ENCODE measurements at places on chromosomes 2 and 18.

- H3K27me3 ChIP-seq: no peaks in the 10 kb centered on the region
- peak overlapping the region; percentile 85 for H3K4me3 ChIP-seq
- H3K36me3 ChIP-seq: no peaks in the 10 kb centered on the region
- peak overlapping the region; percentile 91 for H3K27ac ChIP-seq
Measured at GRCh38 chr2:10303181-10303693, 533 bp downstream of the HPCAL1 start.

- no peaks in the 10 kb centered on the region for H3K27me3 ChIP-seq
- no peak overlapping the region for H3K4me3 ChIP-seq
- H3K27ac ChIP-seq: no peak overlapping the region
- no peaks in the 10 kb centered on the region for H3K4me1 ChIP-seq
Measured at GRCh38 chr2:34143149-34143548, 544.0 kb upstream of the FAM98A start.

DNA sequence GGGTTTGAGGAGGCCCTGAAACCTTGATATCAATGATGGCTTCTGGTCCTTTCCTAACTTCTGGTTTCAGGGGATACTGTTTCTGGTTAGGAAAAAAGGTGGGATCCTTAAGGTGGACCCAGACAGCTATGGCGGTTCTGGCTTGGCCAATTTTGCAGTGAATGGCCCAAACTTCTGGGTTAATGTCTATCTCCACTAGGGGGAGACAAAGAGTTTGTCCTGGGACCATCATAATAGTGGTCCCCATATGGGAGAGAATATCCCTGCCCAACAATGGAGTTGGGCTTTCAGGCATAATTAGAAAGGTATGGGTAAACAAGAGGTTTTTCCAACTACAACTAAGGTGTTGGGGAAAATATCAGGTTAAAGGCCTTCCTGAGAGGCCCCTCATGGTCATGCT, 273.5 kb downstream of the CALCRL start:
- peaks cover 10% of the 10 kb centered on the region for H3K4me1 ChIP-seq
- no peaks in the 10 kb centered on the region for H3K27me3 ChIP-seq
- no peak overlapping the region for H3K4me3 ChIP-seq
- H3K36me3 ChIP-seq: no peaks in the 10 kb centered on the region

GRCh38 chr2:175887776-175888175, 114.3 kb downstream of the LNPK start:
- H3K4me3 ChIP-seq: no peak overlapping the region
- no peaks in the 10 kb centered on the region for H3K27me3 ChIP-seq
- H3K27ac ChIP-seq: no peak overlapping the region
- no peak for DNase-seq
- no peaks in the 10 kb centered on the region for H3K4me1 ChIP-seq
- H3K36me3 ChIP-seq: no peaks in the 10 kb centered on the region

GRCh38 chr2:205586626-205587025, 95.7 kb upstream of the NRP2 start:
- no peak for DNase-seq
- H3K27ac ChIP-seq: no peak overlapping the region
- no peaks in the 10 kb centered on the region for H3K36me3 ChIP-seq
- no peaks in the 10 kb centered on the region for H3K4me1 ChIP-seq

DNA sequence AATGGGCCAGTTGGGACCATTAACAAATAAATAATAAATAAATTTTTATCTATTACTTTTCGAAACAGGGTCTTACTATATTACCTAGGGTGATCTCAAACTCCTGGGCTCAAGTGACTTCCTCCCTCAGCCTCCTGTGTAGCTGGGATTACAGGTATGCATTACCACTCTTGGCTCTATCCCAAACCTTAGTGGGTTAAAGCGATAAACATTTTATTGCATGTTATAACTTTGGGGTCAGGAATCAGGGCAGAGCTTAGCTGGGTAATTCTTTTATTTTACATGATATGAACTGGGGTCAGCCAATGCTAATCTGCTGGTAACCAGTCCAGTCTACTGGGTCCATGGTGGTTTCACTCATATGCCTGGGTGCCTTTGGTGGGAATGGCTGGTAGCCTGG, 127.8 kb downstream of the MYO3B start:
- no peaks in the 10 kb centered on the region for H3K36me3 ChIP-seq
- H3K4me3 ChIP-seq: no peak overlapping the region
- H3K27ac ChIP-seq: no peak overlapping the region
- DNase-seq: no peak
- no peaks in the 10 kb centered on the region for H3K27me3 ChIP-seq
- no peaks in the 10 kb centered on the region for H3K4me1 ChIP-seq

DNA sequence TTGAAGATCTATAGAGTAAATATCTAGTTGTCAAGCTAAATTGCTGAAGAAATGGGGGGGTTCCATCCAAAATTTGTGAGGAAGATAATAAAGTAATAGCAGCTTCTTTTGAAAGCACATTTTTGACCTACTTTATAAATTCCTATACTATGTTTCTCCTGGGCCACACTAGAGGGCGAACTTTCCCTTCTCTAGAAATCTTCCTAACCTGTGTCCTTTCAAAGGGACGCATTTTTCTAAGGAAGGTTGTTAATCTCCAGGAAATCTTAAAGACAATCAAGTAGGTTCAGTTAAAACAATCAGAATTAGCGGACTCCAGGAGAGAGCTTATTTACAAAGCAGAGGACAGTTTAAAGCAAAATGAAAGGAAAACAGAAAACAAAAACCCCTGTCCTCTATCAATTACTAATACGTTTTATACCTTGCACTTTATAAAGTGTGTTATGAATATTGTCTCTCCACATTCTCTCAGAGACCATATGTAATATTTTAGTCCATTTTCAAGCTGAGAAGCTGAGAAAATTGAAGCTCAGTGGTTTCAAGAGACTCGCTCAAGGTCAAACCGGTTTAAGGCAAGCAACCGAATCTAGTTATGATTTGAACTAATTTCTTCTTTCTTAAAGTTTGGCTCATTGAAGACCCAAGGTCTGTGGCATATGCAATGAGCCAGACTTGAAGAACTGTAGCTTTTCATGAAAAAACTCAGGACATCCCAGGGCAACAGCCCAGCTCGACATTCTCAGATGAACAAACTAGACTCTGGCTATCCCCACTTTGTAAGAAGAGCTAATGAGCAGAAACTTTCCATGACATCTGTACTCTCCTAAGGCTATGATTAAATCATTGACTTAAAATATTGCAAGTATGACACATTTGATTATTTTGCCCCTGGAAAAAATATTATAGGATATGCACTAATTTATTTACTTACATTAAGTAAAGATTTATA, 273.6 kb downstream of the PAX3 start:
- DNase-seq: no peak
- no peak overlapping the region for H3K27ac ChIP-seq
- no peaks in the 10 kb centered on the region for H3K4me1 ChIP-seq
- no peaks in the 10 kb centered on the region for H3K36me3 ChIP-seq

GRCh38 chr2:106070181-106070580, 123.9 kb downstream of the UXS1 start:
- DNase-seq: no peak
- no peaks in the 10 kb centered on the region for H3K27me3 ChIP-seq
- no peak overlapping the region for H3K27ac ChIP-seq
- no peaks in the 10 kb centered on the region for H3K36me3 ChIP-seq
- H3K4me1 ChIP-seq: peaks cover 6% of the 10 kb centered on the region

DNA sequence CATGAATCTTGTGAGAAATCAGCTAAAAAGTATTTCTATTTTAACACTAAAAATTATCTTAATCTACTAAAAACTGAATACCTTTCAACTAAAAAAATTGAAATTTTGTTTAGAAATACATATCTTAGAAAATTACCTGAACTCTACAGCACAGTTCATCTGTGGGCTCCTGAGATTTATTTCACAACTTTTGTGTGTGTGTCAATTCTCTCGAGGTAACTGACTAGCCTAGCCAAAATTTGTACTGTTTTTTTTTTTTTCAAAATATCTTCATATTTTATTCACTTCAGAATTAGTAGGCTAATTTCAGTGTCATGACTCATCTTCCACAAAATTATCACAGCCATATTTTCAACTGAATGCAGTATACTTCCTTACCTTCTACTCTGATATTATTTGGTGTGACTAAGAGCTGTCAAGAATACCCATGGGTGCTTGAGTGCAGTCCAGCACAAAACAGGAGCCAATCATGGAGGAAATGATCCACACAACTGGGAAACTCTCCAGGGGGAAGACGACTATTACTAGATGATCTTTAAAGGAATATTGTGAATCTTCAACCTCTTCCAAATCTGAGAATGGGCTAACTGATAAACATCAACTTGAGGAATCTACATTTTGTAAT, 174.6 kb downstream of the ZNF385B start:
- H3K36me3 ChIP-seq: no peaks in the 10 kb centered on the region
- DNase-seq: no peak
- no peaks in the 10 kb centered on the region for H3K4me1 ChIP-seq
- no peak overlapping the region for H3K4me3 ChIP-seq
- H3K27ac ChIP-seq: no peak overlapping the region

DNA sequence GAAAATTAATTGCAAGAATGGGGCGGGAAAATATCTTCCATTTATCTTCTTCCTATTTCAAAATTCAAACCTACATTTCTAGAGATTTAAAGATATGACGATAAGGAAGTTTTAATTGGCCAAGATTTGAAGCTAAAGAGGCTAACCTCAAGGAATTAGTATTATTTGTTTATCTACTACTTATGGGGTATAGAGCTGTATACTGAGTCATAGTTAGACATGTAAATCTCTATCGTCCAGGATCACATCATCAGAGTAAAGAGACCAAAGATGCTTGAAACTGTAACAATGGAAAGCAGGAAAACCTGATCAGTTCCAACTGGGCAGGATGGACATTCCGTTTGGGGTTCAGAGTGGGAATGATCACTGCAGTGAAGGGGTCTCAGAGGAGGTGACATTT, 95.2 kb upstream of the KLF7 start:
- no peak overlapping the region for H3K4me3 ChIP-seq
- no peaks in the 10 kb centered on the region for H3K27me3 ChIP-seq
- no peaks in the 10 kb centered on the region for H3K36me3 ChIP-seq

GRCh38 chr18:3970929-3971328, 484.2 kb downstream of the DLGAP1 start:
- no peak overlapping the region for H3K27ac ChIP-seq
- no peaks in the 10 kb centered on the region for H3K4me1 ChIP-seq
- no peaks in the 10 kb centered on the region for H3K36me3 ChIP-seq
- no peak overlapping the region for H3K4me3 ChIP-seq
- H3K27me3 ChIP-seq: no peaks in the 10 kb centered on the region

DNA sequence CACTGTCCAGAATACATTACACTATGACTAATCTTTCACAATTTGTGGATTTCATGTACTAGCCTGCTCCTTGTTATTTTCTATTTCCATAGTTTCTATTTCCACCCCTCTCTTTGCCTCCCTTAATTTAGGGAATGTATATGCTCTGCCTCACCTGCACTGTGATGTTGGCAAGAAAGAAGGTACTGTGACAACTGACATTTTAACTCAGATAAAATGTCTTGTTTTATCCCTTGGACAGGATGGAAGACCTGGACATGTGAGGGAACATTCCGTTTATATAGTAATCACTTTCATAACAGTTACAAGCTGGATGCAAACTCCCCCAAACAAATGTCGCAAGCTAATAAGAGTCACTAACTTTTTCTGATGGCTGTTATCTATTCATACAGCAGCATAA, 21.5 kb upstream of the DSG3 start:
- peak overlapping the region; percentile 89 for H3K27ac ChIP-seq
- peaks cover 72% of the 10 kb centered on the region for H3K4me1 ChIP-seq
- no peaks in the 10 kb centered on the region for H3K27me3 ChIP-seq
- H3K4me3 ChIP-seq: peak overlapping the region; percentile 44
- H3K36me3 ChIP-seq: no peaks in the 10 kb centered on the region

- H3K4me3 ChIP-seq: no peak overlapping the region
- no peaks in the 10 kb centered on the region for H3K36me3 ChIP-seq
- H3K4me1 ChIP-seq: no peaks in the 10 kb centered on the region
- no peaks in the 10 kb centered on the region for H3K27me3 ChIP-seq
- no peak for DNase-seq
Measured at GRCh38 chr2:74291218-74291544, 52.0 kb downstream of the SLC4A5 start.

DNA sequence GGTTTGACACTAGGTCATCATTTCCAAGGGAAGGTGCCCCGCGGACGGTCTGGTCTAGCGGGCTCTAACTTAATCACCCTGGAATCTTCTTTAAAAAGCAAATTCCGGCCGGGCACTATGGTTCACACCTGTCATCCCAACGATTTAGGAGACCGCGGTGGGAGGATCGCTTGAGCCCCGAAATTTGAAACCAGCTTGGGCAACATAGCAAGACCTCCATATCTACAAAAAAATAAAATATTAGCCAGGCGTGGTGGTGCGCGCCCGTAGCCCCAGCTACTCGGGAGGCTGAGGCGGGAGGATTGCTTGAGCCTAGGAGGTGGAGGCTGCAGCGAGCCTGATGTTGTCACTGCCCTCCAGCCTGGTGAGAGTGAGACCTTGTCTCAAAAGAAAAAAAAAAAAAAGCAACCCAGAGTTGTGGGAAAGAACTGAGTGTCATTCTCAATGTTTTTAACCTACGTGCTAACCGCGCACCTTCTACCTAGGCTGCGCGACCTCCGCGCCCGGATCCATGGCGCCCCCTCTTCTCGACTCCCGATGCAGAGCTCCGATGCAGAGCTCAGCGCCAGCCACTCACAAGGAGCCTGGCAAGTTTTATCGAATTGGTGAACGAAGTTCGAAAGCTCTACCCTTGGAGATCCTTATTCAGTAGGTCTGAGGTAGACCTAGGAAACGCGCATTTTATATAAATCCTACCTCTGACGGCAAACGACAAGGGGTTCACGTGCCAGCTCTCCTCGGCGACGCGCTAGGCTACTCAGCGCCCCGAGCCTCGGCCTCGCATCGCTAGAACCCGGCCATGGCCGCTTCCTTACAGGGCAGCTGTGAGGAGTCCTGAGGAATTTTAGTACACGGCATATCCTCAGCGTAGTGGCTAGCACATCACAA, 888 bp upstream of the TWSG1 start:
- peak overlapping the region; percentile 82 for H3K4me3 ChIP-seq
- peaks cover 12% of the 10 kb centered on the region for H3K36me3 ChIP-seq
- H3K27me3 ChIP-seq: no peaks in the 10 kb centered on the region
- peak; percentile 28 for DNase-seq

GRCh38 chr2:42622943-42623676, 54.7 kb downstream of the MTA3 start:
- no peak overlapping the region for H3K27ac ChIP-seq
- peaks cover 43% of the 10 kb centered on the region for H3K36me3 ChIP-seq
- H3K4me1 ChIP-seq: no peaks in the 10 kb centered on the region
- no peak for DNase-seq
- no peak overlapping the region for H3K4me3 ChIP-seq

GRCh38 chr2:95354925-95355324, 47.6 kb upstream of the FAHD2A start:
- H3K27me3 ChIP-seq: no peaks in the 10 kb centered on the region
- H3K4me3 ChIP-seq: no peak overlapping the region
- no peaks in the 10 kb centered on the region for H3K36me3 ChIP-seq
- no peak for DNase-seq
- no peaks in the 10 kb centered on the region for H3K4me1 ChIP-seq

- H3K4me3 ChIP-seq: no peak overlapping the region
- peaks cover 7% of the 10 kb centered on the region for H3K4me1 ChIP-seq
- H3K27me3 ChIP-seq: no peaks in the 10 kb centered on the region
- H3K36me3 ChIP-seq: peaks cover 42% of the 10 kb centered on the region
- DNase-seq: no peak
- peak overlapping the region; percentile 23 for H3K27ac ChIP-seq
Measured at GRCh38 chr2:232132181-232132580, 170.7 kb downstream of the DIS3L2 start.

GRCh38 chr2:65358678-65359400, 73.6 kb downstream of the SPRED2 start:
- H3K4me1 ChIP-seq: peaks cover 38% of the 10 kb centered on the region
- no peaks in the 10 kb centered on the region for H3K27me3 ChIP-seq
- DNase-seq: no peak

Data from esophagus squamous epithelium (tissue), 5 donors.